ENCODE measurements at places on chromosomes 5 and 9. TPM values are rescaled to one million over a fixed set of nuclear protein-coding genes. Genes with fewer than 3 reads are reported as not detected.

The ADAMTS2 gene
- total RNA-seq, result not detected

DNA sequence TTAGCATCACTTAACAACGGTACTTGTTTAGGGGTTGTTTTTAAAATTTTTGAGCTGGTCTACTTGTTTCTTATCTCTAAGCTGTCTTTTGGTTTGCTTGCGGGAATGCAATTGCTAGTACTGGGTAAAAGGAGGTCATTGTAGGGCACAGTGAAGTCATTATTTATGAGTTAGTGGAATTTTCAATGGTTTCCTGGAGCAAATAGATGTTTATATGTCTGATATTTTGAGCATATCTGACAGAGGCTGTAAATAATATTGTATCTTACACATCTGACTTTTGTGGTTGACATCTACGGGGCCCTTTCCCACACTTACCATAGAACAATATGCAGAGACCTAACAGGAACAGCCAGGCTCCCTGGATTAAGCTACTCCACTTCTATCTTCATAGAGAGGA lies 90.4 kb upstream of the IL6ST start:
- no peak for DNase-seq

GRCh38 chr9:133460405-133461175 lies 812 bp downstream of the CACFD1 start:
- DNase-seq, result peak; percentile 66

GRCh38 chr5:94362857-94363256 lies 255.5 kb downstream of the KIAA0825 start:
- no peak for DNase-seq

DNA sequence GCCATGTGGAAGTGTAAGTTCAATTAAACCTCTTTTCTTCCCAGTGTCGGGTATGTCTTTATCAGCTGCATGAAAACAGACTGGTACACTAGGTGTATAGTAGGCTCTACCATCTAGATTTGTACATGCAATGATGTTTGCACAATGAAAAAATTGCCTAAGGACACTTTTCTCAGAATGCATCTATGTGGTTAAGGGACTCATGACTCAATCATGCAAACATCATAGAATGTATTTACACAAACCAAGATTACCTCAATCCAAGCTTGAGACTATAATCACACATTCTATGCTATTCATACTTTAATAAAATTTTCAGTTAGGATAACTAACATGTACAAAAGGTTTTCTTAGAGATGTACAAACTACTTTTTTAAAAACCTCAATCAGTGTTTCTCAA lies 1164.5 kb downstream of the CDH12 start:
- DNase-seq, result no peak
